Stimulated activated CD4-positive, alpha-beta T cell treated with anti-CD3 and anti-CD28 coated beads, TNF-alpha, amount 100 ng/mL, for 1 hour (primary cell): ENCODE measurements at places on chromosomes 6 and 20.

GRCh38 chr20:25511183-25511582 is 74.1 kb downstream of the NINL start:
- no peak for DNase-seq

GRCh38 chr6:38906582-38906981 is 142.0 kb upstream of the GLP1R start:
- no peak for DNase-seq

GRCh38 chr6:40410821-40411220 is 176.3 kb downstream of the LRFN2 start:
- no peak for DNase-seq

DNA sequence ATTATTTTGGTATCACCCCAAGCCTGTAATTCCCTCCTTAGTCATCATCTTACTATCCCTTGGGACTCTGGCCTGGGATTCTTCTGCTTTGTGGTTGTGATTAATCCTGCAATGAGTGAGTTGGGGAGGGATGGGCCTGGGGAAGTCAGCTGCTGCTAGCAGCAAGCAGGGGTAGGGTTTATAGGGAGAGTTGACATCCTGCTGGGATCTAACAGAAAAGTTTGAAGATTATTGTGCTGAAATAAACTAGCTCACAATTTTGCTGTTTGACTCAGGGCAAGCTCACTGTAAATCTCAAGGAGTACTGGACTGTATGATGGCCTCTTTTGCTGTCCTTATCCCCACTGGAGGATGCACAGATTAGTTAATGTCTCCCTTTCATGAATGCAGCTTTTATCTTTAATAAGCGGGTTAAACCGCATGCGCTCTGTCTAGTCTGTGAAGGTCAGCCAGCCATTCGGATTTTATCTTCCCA is 83.4 kb downstream of the JARID2 start:
- DNase-seq = no peak

GRCh38 chr6:154403788-154404187 is 47.2 kb upstream of the IPCEF1 start:
- DNase-seq = no peak

DNA sequence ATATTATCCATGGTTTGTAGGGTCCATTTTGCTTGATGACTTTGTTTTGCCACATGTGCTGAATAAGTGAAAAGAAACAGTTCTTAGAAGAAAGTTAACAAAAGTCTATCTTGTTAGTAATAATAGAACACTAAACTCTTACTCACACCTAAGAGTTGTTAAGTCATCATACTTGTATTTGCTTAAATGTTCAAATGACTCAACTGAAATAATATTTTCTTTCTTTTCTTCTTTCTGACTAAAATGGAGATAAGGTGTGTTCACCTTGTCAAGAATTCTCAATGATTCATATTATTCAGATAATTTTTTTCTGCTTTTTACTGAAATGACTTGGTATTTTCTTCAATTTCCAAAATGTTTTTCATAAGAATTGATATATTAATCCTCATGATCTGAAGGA is 327.2 kb downstream of the HTR1B start:
- DNase-seq = no peak

DNA sequence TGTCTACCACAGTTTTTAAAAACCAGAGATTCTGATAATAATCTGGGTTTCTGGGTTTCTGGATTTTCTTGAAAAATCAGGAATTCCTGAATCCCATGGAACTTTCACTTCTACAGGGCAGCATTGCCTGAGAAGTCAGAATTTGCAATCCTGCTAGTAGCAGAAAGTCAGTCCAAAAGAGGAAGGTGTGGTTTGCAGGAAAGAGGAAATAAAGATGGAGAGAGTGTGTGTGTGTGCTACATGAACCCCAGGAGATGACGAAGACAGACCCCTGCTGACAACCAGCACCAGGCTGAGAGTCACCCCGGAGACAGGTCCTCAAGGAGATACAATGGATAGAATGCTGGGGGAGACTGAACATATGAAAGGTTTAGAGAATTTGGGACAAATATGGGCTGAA is 44.9 kb downstream of the PRND start:
- no peak for DNase-seq
